NCI-H1105 treated with DMSO at 0.1 percent for 48 hours (cell line): ENCODE measurements at places on chromosomes 3 and 15.
A peak's percentile ranks its signal among the peaks of the same experiment; 100 is the strongest.

DNA sequence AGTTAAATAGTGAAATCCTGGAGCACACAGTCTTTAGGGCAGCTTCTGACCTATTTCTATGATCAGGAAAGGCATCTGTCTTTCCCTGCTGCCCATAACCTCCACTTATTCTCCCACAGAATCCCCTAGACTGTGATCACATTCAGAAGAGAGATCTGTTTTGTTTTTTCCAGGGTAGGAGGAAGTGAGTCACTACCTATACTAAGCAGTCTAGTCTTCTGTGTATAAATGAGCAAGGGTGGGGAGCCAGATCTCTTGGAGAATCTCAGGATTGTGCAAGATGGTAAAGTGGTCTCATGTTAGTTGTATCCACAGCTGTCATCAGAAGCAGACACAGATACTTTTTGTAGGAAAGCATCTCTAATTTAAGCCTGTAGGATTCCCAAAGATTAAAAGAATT is 11.8 kb upstream of the FBXO22 start:
- DNase-seq = no peak

DNA sequence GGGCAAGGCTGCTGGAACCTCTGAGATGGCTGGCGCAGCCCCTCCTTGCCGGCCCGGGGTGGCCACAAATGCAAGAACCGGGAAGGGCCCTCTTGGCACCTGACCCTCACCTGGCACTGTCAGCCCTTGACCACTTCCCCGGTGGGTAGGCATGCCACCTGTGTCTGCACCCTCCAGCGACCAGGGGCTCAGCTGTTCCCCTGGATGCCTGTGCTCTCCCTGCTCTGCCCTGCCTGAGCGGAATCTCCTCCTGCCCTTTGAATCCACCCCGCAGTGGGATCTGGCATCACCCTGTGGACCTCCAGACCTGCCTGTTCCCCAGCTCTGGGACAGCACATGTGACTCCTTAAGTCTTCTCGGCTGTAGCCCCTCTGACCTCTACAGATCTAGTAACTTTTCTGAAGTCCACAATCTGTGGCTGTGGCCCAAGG is 26.1 kb upstream of the FGD5 start:
- DNase-seq = no peak

GRCh38 chr3:197846491-197846890 is 55.4 kb downstream of the LRCH3 start:
- DNase-seq = no peak

DNA sequence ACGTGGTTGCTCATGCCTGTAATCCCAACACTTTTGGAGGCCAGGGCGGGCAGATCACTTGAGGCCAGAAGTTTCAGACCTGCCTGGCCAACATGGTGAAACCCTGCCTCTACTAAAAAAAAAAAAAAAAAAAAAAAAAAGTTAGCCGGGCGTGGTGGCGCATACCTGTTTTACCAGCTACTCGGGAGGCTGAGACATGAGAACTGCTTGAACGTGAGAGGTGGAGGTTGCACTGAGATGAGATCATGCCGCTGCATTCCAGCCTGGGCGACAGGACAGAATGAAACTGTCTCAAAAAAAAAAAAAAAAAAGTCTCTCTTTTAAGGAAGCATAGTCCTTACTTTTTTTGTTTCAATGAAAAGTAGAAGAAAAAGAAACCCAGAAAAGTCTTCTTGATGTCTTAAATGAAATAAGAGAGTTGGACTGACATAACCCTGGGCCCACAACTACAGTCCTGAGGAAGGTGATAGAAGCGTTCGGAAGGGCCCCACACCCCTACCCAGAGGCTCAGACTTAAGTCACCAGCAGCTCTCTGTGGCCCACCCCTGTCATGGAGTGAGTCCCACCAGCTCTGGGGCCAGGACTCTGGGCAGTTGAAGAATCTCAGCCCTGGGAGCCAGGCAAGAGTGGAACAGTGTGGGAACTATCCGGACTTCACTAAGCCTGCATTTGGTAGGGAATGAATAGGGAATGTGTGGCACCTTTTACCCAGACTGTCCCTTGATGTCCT is 2.6 kb downstream of the NME9 start:
- DNase-seq = no peak

DNA sequence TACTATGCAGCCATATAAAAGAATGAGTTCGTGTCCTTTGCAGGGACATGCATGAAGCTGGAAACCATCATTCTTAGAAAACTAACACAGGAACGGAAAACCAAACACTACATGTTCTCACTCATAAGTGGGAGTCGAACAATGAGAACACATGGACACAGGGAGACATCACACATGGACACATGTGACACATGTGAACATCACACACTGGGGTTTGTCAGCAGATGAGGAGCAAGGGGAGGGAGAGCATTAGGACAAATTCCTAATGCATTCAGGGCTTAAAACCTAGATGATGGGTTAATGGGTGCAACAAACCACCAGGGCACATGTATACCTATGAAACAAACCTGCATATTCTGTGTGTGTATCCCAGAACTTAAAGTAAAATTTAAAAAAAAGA is 408.0 kb downstream of the EPHB1 start:
- no peak for DNase-seq

DNA sequence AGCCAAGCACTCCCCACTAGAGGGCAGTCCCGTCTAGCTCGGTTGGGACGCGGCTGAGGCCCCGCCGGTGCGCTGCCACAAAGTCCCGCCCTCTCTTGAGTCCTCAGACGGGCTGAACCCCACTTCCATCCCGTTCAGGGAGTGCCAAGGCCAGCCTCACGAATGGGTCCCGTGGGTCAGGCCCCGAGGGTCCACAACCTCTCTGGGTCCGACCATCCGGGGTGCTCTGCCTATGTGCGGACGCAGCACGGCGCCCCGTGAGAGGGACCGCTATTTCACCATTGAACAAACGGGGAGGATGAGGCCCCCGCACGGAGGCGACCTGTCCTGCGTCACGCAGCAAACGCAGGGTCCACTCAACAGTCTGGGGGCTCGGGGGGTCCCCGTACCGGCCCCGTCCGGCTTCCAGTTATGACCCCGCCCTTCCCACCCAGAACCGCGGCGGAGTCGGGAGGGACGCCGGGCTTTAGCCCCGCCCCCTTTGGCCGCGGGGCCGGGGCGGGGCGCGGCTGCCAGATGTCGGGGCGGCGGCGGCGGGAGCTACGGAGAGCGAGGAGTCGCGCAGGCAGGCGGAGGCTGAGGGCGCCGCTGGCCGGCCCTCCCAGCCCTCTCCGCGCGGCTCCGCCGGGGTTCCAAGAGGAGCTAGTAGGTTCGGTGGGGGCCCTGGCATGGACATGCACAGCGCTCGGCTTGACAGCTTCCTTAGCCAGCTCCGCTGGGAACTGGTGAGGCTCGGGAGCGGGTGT is at the start of gene INKA1:
INKA1 (plus strand) TSS at position 543 of the 746 bp plus-strand sequence; CDS start at position 675, 132 bp downstream.
- DNase-seq = peak; percentile 67

GRCh38 chr3:131218196-131218595 is 163.4 kb upstream of the NUDT16 start:
- no peak for DNase-seq

GRCh38 chr3:149377408-149378364 is at the start of gene TM4SF1:
TM4SF1 (minus strand) TSS chr3:149377649; CDS start chr3:149377547, 102 bp downstream.
- DNase-seq = peak; percentile 22

GRCh38 chr3:185330238-185330637 is 32.7 kb upstream of the MAP3K13 start:
- DNase-seq = no peak

- no peak for DNase-seq
Measured at GRCh38 chr3:152620395-152620794, 214.5 kb upstream of the P2RY1 start.

DNA sequence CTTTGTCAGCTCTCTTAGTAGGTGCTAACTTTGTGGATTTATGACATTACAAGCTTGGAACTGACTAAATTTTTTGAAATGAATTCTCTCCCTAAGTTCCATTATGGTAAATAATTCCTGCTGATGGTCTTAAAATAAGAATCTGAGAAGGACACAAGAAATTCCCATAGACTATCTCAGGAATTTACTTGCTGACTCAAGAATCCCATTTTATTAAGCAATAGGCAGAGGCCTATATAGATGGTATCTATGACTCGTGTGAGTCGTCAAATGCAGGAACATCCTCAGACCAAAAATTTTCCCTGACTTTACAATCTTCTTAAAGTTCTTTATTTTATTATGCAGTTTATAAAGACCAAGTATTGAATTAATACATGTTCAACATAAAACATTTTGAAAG is 30.7 kb upstream of the CBLB start:
- DNase-seq = no peak

GRCh38 chr15:100339999-100340398 is 1.8 kb downstream of the ADAMTS17 start:
- no peak for DNase-seq

- DNase-seq = no peak
Measured at GRCh38 chr3:128149650-128150049, 3.6 kb upstream of the EEFSEC start.

DNA sequence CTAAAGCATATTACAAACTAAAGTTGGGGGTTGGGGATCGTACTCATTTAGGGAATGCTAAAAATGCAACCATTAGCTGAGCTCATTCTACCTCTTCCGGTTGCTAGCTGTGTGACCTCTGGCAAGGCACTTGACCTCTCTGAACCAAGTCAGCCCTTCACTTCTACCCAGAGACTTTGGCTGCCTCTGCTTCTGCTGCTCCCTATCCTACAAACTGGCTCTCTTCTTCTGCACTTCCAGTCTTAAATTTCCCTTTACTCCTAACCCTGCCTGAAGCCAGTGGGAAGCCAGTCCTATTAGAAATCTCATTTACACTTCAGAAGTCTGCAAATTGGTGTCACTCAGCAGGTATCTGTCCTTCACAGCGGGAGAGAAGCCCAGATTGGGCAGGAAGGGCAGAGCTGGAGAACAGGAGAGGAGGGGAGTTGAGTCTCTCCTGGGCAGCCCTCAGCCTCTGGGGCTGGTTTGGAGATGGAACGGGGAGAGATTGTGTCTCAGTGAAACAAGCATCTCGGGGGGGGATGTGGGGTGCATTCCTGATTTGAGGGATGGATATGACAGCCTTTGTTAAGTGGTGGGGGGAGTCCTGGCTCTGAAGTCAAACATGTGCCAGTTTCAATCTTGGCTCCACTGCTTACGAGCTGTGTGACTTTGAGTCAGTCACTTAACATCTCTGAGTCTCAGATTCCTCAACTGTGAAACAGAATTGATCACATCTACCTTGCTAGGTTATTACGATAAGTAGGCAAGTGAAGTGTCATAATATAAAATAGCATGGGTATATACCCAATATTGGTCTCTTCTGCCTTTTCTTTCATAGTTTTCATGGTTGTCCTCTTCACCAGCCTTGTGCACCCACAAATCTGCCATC is 7.8 kb upstream of the AEN start:
- DNase-seq = no peak

DNA sequence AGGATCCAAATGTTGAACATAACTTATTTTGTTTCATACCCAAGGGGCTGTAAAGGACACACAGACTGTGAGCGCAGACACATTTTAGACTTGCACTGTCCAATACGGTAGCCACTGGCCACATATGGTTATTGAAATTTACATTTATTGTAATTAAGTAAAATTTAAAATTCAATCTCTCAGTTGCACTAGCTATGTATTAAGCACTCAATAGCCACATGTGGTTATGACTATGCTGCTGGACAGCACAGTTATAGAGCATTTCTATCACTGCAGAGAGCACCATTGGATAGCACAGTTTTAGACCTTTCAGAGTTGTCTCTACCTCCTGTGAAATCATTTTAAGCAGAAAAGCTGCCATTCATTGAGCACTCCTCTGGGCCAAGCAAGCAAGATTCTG is 204.3 kb downstream of the ADAMTS9 start:
- no peak for DNase-seq

DNA sequence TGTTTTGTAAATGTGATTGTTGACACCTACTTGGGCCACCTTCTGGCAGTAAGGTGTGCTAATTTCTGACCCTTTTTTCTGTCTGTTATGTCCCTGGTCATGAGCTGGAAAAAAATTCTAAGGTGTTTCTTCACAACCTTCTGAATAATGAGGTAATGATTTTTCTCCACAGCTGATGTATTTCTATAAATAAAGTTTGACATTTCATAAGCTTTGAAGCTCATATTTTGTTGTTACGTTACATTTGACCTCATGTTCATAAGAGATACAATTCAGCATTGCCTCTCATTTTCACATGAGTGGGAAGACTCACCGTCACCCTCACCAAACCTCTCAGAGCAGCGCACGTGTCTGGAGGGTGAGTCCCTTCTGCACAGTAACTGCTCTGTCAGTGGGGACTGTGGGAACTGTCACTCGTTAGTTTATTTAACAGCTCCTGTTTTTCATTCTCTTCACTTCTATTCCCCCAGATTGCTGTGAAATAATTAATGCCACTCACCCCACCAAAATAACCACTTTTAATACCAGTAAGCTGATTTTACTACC is 140.9 kb downstream of the PLCL2 start:
- DNase-seq = no peak

DNA sequence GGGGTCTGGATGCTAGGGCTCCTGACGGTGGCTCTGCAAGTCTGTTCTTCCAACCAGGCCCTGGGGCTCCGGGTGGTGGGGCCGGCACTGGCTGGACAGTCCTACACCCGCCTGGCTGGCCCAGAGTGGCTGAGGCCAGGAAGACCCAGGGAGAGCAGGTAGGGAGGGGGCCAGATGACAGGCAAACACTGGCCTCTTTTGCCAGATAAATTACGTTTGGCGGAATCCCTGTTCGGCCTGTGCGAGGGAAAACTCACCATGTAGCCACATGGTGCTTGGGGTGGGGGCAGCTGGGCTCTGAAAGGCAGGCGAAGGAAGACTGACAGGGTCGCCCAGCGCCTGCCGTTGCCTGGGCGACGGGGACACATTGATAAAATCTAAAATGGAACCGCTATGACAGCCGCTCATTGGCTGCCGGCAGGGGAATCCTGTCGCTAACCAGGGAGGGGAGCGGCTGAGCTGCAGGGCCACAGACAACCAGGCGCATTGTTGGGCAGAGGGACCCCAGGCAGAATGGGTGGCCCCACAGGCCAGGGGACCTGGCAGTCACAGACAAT is 30.4 kb downstream of the IQSEC1 start:
- DNase-seq = no peak

- no peak for DNase-seq
Measured at GRCh38 chr3:127771746-127772145, 50.6 kb downstream of the MGLL start.

GRCh38 chr15:43204016-43204901 is 16.6 kb downstream of the EPB42 start:
- DNase-seq = no peak

DNA sequence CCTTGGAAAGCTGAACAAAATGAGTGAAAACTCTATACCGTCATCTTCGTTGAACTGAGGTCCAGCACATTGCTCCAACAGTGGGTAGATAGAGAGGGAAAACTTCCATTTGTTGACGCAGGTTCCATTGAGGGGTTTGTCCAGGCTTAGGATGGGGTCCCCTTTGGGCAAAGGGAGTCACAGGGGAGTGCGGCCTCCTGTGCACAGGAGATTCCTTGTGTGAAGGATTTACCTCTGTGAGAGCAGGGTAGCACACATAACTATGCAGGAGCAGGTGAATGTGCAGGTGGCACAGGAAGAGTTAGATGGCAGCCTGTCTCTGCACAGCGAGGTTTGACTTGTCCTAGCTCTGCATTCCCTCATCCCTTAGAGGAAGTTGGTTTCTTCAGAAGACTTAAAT is 139.3 kb downstream of the SNRPN start:
- DNase-seq = no peak
